ENCODE measurements at places on chromosomes 4 and X.

- no peaks in the 10 kb centered on the region for H3K27me3 ChIP-seq
- no peak overlapping the region for H3K27ac ChIP-seq
- H3K4me3 ChIP-seq, result no peak overlapping the region
- no peaks in the 10 kb centered on the region for H3K4me1 ChIP-seq
These were observed 83.7 kb downstream of the PCYT1B start for GRCh38 chrX:24563291-24564010.

- H3K4me1 ChIP-seq, result no peaks in the 10 kb centered on the region
- no peaks in the 10 kb centered on the region for H3K36me3 ChIP-seq
- H3K4me3 ChIP-seq, result no peak overlapping the region
- H3K27ac ChIP-seq, result no peak overlapping the region
- no peak for DNase-seq
- no peaks in the 10 kb centered on the region for H3K27me3 ChIP-seq
These were observed 95.4 kb downstream of the LIMCH1 start for GRCh38 chr4:41633321-41633720.

DNA sequence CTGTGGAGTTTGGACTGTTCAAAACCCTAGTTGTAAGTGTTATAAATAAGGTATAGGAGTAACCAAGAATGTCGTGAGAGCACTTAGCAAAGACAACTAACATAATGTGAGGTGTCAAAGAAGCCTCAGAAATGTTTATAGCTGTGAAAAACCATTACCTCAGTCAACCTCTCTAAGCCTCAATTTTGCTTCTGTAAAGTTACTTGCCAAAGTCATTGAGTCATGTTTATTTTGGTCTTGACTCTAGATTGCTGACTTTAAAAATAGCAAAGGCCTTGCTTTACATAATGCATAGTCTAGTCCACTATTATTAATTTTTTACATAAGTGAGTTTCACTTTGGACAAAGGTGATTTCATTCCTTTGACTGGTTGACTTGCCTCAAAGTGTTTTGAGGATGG lies 257.6 kb upstream of the CXXC4 start:
- no peak for DNase-seq
- no peaks in the 10 kb centered on the region for H3K27me3 ChIP-seq
- no peak overlapping the region for H3K4me3 ChIP-seq
- H3K36me3 ChIP-seq, result no peaks in the 10 kb centered on the region
- no peaks in the 10 kb centered on the region for H3K4me1 ChIP-seq
- H3K27ac ChIP-seq, result no peak overlapping the region

- no peaks in the 10 kb centered on the region for H3K36me3 ChIP-seq
- H3K27ac ChIP-seq, result no peak overlapping the region
- H3K4me3 ChIP-seq, result no peak overlapping the region
- no peaks in the 10 kb centered on the region for H3K4me1 ChIP-seq
These were observed 23.4 kb downstream of the PPP4R3C start for GRCh38 chrX:27439771-27440170.

GRCh38 chrX:121903961-121904360 lies 856.6 kb downstream of the GLUD2 start:
- no peaks in the 10 kb centered on the region for H3K36me3 ChIP-seq
- H3K4me1 ChIP-seq, result no peaks in the 10 kb centered on the region
- no peaks in the 10 kb centered on the region for H3K27me3 ChIP-seq
- H3K27ac ChIP-seq, result no peak overlapping the region
- DNase-seq, result no peak
